ENCODE measurements at places on chromosomes 3 and 15. TPM values are rescaled to one million over a fixed set of nuclear protein-coding genes. Genes with fewer than 3 reads are reported as not detected.

The OR4M2 gene
- total RNA-seq: not detected

The PRR20G gene
- not detected for total RNA-seq

GRCh38 chr15:76337059-76337695 is 604 bp downstream of the ISL2 start:
- no peak for DNase-seq

DNA sequence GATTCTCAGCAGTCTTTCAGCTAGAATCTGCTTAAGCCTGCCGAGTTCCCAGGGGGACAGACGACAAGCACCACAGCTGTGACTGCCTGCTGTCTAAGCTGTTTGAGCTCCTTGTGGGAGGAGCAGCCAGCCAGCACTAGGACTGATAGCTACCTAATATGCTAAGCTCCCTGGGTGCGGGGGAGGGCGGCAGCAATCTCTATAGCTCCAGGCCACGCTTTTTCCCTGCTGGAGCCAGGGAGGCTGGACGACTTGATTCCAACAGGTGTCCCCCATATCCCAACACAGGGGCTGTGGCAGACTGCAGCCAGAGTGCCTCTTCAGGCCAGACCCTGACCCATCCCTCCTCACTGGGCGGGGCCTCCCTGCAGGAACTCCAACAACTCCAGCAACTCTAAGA is 134.1 kb upstream of the ARPP21 start:
- DNase-seq: peak; percentile 59

Data from mesothelial cell of epicardium (in vitro differentiated cells).